ENCODE measurements at places on chromosomes 6 and 20.

DNA sequence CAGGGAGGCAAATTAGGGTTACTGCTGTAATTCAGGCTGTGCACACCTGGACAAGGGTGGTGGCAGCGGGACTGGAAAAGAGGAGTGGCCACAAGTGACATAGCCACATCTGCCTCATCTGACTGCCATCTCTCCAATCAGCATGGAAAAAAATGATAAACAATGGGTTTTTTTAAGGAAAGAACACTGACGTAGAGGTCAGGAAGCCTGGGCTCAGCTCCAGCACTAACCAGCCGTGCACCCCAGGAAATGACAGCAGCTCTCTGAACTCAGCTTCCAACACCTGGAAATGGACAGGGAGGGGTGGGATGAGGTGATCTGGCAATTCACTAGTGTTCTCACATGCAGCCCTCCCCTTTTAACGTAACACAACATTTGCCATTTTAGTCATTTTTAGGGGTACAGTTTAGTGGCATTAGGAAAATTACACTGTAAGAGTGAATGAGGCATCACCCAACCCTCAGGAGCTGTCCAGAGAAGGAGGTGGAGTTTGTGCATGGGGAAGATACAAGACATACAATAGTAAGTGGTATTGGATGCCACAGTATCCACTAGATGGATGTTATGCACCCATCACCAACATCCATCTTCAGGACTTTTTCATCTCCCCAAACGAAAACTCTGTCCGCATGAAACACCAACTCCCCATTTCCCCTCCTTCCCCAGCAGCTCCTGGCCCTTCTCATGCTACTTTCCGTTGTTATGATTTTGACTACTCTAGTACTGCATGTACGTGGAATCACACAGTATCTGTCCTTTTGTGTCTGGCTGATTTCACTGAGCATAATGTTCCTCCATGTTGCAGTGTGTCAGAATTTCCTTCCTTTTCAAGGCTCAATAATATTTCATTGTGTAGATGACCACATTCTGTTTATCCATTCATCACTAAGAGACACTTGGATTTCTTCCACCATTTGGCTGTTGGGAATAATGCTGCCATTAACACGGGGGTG lies 215.5 kb upstream of the ECI2 start:
- DNase-seq, result no peak

DNA sequence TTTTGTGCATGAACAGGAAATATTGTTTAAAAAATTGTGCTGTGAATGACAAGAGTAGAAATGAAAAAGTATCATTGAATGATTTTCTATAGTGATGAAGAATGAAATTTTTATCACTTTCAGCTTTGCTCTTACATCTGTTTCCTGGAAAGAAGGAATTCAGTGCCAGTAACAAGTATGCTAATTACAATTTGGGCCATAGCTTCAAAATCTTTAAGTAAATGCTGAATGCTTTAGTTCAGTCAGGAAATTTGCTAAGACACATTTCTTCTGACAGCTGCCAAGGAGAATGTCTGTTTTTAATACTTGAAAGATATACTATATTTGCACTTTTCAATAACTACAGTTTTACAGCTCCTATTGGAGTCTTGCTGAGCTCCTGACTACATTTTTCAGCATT lies 203.7 kb upstream of the RSPO3 start:
- DNase-seq, result no peak

DNA sequence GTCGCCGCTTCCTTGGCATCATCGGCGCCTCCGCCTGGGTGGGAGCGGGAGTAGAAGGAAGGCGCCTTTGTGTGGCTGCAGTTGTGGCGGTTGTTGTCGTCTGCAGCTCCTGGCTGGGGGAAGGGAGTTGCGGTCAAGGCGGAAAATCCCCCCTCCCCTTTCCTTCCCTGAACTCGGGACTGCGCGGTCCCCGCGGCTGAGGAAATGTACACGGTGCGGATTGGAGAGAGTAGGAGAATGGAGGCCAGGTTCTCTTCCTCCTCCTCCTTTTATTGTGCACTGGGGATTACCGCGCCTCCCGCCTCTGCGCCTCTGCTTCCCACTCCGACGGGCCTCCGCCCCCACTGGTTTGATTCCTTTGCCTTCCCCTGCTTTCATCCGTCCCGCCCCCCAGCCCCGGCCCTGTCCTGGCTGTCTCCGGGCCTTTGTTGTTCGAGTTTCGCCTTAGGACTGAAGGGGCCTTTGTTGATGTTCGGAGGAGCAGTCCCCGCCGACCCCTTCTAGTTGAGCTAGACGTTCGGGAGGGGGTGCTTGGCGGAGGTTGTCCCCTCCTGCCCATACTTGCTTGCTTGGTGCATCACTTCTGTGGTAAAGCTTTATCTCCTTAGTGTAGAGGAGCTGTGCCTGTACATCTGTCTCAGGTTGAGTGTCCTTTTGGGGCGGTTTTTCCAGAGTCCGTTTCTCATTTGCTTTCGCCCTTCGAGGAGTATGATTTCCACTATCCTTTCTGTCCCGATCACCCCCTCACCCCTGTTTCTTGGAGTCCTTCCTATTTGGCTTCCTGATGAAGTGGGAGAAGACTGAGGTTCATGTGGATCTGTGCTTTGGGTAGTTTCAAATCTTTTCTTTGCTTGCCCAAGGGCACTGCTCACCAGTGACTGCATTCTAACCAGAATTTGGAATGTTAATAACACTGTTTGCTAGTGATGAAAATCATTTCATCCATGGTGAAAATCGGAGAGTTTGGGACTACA lies 764 bp downstream of the ZNF292 start:
- no peak for DNase-seq

- DNase-seq, result no peak
Measured at GRCh38 chr20:9551808-9552550, 37.6 kb downstream of the LAMP5 start.

DNA sequence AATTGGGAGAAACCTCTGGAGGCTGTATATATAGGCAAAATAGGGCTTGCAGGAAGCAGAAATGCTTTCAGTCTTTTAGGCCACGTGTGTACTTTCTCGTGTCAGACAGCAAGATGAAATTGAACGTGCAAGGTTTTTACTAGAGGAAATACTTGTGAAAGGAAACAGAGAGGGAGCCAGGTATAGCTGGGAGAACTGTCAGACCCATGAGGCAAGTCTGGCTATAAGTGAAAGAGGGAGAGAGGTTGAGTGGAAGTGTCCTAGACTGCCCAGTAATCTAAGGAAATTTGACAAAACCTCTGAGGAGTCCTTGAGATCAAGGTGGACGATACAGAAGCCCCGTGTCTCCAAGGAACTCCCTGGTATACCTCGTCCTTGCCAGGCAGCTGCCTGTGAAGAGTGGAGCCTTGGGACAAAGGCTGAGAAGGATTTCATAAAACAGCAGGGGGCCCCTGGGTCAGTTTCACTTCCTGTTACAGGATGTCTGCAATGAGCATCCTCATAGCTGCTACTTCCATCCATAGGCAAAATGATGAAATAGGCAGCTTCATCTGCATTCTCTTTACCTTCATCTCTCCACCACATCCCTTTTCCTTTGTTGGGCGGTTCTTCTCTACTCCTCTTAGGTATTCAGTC lies 114.4 kb upstream of the MAP3K7 start:
- DNase-seq, result no peak

- DNase-seq, result peak; percentile 33
Measured at GRCh38 chr20:20317195-20317594, 50.7 kb upstream of the INSM1 start.

DNA sequence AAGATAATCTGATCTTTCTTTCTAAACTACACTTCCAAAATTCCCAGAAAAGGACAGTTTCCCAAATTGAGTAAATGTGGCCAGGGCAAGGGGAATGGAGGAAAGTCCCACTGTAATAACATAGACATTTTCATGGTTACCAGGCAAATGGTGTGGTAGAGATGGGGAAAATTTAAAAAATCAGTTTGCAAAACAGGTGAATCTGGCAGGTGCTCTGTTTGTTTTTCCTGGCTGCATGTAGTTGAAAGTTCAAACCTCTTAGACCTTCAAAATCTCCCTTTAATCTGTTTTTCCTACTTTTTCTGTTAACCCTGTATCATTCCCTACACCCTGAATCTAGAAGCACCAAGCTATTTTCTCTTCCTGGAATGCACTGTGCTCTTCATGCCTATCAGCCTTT lies 2.0 kb upstream of the BCKDHB start:
- no peak for DNase-seq

DNA sequence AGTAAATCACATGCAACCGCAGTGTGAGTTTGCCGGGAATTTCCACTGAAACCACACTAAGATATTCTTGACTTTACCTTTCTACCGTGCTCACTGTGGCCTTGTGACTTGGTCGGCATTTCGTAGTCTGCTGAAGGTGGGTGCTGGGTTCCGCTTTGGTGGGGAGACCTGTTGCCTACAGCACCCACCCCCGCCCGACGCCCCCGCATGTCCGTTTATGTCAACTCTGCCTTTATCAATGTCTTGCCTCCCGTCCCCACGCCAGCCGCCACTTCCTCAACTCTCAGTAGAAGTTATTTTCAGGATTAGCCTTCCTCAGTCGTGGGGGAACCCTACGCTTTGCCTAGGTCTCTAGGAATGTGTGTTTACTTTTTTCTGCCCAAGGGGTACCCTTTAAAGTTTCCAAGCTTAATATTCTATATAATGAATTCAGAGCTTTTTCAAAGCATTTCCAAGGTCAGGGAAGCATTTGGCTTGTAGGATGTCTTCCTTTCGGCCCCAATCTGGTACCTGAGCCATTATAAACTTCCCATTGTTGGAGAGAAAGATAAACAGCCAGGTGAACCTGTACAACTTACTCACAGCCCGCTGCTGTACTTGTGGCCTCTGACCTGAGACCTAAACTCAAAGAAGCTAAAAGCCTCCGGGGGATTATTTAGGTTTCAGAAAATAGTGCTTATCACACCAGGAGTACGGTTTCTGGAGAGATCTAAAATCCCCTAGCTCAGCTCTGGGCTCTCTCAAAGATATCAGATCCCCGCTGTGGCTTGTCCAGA lies 54.2 kb downstream of the TBC1D7 start:
- DNase-seq, result no peak

GRCh38 chr6:13485923-13486562 lies 1.4 kb downstream of the GFOD1 start:
- peak; percentile 48 for DNase-seq

- DNase-seq, result no peak
Measured at GRCh38 chr6:159943101-159943632, 25.7 kb upstream of the IGF2R start.

DNA sequence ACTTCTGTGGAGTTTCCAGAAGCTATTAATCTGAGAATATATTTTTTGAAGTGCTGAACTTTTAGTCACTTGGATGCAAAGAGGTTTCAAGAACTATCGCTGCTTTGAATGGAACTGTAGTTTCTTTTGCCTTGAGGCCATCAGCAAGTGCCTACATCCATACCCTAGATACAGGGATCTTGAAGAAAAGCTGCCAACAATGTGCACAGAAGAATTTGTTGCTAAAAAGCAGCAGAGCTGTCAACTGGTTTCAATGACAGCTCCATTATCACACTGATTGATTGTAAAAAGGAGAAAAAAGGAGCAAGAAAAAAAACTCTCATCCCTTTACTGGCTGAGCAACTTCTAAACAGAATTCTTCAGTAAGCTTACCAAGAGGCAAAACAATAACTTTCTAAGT lies 251.0 kb upstream of the NRSN1 start:
- no peak for DNase-seq

- peak; percentile 35 for DNase-seq
Measured at GRCh38 chr20:3927486-3928291, 38.5 kb downstream of the PANK2 start.

GRCh38 chr6:2819115-2819514 lies 22.5 kb downstream of the SERPINB1 start:
- no peak for DNase-seq

DNA sequence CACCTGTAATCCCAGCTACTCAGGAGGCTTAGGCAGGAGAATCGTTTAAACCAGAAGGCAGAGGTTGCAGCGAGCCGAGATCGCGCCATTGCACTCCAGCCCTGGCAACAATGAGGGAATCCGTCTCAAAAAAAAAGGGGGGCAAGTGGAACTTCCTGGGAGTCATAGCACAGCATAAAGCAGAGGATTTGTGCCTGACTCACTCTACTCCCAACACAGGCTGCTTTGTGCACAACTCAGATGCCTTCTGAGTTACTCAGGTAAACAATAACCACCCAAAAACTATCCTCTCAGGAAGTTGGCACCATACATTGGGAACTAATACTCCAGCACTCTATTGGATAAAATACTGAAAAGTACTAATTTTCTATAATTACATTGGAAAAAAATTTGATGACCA lies 2.5 kb upstream of the TMEM244 start:
- DNase-seq, result no peak

GRCh38 chr6:35931120-35931561 lies 10.2 kb upstream of the SRPK1 start:
- DNase-seq, result no peak

GRCh38 chr6:21986703-21987102 lies 310.1 kb downstream of the PRL start:
- no peak for DNase-seq

GRCh38 chr6:43183441-43183840 lies 1.4 kb downstream of the CUL9 start:
- DNase-seq, result no peak

DNA sequence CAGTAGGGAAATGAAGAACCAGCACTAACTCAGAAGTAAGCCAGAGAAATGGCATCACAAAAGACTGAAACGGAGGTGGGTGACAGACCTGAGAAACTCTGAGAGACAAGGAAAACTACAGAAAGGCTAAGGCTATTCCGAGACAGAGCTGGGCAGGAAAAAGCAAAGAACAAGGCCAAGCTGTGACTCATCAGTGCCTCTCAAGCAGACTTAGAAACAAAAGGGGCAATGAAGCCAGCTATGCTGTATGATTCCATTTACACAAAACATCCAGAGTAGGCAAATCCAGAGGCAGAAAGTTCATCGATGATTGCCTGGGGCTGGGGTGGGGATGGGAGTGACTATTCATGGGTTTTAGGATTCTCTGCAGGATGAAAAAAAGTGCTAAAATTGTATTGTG lies 50.0 kb downstream of the SLC23A2 start:
- no peak for DNase-seq

DNA sequence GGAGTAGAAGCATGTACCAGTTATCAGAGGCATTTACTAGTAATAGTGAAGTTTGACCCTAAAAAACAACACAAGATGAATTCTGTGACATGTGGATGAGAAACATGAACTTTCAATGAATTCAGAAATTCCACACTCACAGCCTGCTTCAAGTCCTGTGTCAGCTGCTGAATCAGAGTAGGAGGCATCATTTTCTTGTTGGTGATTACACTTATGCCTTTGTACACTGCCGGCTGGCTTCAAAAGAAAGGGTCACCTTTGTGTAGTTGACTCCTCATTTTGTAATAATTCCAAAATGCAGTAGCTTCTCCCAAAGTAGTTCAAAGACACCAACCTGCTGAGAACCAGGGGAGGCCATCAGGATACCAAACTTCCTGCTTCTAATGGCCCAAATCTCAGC lies 165.5 kb downstream of the BACH2 start:
- no peak for DNase-seq
